ENCODE measurements at places on chromosomes 12 and 14.

DNA sequence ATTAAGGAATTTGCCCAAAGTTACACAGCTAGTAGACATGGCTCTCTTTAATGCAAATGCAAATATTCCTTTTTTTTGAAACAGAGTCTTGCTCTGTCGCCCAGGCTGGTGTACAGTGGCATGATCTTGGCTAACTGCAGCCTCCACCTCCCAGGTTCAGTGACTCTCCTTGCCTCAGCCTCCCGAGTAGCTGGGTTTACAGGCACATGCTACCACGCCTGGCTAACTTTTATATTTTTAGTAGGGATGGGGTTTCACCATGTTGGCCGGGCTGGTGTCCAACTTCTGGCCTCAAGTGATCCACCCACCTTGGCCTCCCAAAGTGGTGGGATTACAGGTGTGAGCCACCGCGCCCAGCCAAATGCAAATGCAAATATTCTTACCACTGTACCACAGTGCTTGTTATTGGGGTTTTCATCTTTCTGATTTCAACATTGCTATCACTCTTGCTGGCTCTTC, 24.5 kb upstream of the HIGD1C start:
- no peak for DNase-seq

- DNase-seq, result no peak
Observed at GRCh38 chr12:6072302-6072752, 52.1 kb downstream of the VWF start.

DNA sequence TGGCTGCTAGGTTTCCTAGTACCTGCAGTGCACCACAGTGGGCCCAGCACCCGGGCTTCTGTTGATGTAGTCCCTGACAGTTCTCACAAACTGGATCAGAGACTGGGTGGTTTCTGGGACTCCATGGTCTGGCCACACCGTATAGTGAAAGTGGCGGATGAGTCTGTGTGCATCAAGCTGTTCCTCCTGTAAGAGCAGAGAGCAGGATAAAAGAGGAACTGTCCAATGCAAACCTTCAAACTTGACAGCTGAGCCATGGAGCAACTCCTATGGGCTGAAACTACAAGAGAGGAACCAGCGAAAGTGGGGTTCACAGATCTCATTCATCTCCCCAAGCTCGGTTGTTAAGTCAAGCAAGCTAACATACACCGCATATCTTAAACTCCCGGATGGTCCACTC, 102.8 kb downstream of the PTPRB start:
- no peak for DNase-seq

DNA sequence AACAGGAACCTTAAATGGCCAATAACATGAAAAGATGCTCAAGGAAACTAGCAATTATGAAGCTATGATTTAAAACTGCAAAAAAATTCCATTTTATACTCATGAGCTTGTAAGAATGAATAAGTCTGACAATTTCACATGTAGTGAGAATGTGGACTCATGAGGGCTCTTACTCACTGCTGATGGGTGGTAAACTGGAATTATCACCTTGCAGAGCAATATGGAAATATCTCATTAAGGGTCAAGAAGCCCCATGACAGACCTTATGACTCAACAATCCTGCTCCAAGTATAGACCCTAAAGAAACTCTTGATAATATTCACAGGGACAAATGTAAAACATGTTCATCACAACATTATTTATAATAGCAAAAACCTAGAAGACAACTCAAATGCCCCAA, 23.5 kb upstream of the SMAGP start:
- no peak for DNase-seq

DNA sequence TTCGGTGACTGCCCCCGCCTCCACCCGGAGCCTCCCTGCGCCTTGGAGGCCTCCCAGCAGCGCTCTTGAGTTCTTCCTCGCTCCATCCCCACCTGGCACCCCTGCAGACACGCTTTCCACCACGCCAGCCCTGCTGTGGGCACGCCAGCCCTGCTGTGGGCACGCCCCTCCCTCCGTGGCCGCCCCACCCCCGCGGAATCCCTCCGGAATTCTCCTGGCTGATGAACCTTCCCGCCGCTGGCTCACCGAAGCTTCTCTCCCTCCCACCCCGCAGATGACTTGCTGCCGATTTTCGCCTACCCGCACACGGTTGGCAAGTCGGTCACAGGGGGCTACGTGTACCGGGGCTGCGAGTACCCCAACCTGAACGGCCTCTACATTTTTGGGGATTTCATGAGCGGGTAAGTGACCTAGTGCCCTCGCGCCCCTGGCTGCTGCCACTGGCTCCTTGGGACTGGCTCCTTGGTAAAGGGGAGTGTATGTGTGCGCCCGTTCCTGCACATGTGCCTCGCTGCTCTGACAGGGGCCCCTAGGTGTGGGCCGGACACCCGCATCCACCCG, 15.2 kb downstream of the HHIPL1 start:
- DNase-seq, result no peak

- DNase-seq, result no peak
Observed at GRCh38 chr14:23153851-23154796, 29.3 kb downstream of the SLC7A8 start.

- peak; percentile 57 for DNase-seq
Observed at GRCh38 chr12:51371295-51371953, 19.8 kb downstream of the GALNT6 start.

GRCh38 chr12:94429633-94430032, 30.0 kb downstream of the CEP83 start:
- DNase-seq, result no peak

DNA sequence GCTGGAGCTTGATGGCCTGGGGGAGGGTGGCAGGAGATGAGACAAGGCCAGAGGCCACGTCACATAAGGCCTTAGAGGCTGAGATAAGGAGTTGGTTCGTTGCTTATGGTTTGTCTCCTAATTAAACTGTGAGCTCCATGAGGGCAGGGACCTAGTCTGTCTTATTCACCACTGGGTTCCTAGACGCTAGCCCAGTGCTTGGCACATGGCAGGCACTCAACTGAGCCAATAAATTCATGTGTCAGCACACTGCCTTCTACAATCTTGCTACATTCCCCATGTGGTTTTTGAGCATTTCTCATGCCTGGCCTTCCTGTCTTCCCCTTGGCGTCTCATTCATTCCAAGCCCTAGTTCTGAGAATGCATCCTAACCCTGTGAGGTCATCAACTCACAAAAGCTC, 92.5 kb upstream of the MED13L start:
- DNase-seq, result no peak

DNA sequence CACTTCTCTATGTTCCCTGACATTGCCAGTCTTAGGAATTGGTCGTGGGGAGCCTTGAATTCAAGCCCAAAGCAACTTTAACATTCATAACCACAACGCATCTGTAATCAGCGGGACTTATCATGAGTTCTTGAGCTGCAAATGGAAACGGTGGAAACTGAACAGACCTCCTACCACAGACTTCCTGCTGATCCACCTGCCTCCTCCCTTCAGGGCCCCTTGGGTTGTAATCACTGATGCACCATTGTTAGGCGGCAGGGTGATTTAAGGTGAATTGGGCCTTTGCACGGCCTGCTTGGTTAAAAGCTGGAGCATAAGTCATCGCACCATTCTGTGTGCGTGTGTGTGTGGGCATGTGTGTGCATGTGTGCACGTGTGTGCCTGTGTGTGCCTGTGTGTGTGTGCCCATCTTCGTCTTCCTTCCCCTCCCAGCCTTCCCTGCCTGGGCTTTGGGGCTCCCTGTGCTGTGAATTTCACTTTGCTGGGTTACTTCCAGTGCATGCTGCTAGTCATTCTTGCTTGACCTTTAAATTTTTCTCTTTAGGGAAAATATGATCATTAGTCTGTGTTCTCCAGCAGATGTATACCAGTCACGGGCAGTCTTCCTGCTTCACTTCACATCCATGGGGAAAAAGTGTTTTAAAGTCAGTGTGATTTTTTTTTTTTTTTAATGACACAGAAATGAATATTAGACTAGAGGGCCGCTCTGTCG, 29.1 kb downstream of the CHST11 start:
- DNase-seq, result no peak

DNA sequence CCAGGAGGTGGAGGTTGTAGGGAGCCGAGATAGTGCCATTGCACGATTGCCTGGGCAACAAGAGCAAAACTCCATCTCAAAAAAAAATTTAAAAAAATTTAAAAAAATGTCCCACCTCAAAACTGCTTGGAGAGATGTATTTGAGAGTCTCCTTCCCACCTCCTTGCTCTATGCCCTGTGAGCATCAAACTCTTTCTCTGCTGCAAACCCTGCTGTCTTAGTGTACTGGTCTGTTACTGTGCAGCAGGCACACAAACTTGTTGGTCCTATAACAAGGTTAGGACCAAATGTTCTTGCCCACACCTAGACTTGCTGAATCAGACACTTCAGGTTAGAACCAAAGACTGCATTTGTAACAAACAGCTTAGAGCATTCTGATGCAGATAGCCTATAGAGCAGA, 153.5 kb upstream of the FUT8 start:
- no peak for DNase-seq

GRCh38 chr12:117072736-117073490, 26.3 kb downstream of the TESC start:
- DNase-seq, result no peak

DNA sequence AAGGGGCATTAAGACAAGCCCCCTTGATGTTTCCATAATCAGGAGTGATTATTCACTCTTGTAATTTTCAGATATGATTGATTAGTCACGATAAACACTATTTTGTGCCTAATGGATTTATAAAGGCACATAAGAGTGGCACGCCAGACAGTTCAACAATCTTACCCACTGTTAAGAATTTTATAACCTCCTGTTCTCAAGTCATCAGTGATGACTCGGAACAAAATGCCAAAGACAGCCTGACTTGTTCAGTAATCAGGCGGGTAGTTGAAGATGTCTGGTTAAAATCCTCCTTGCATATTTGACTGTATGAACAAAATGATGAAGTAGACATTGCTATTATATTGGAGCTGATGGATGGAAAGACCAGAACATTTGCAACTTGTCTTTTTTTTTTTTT, 212.1 kb upstream of the RMST start:
- no peak for DNase-seq

DNA sequence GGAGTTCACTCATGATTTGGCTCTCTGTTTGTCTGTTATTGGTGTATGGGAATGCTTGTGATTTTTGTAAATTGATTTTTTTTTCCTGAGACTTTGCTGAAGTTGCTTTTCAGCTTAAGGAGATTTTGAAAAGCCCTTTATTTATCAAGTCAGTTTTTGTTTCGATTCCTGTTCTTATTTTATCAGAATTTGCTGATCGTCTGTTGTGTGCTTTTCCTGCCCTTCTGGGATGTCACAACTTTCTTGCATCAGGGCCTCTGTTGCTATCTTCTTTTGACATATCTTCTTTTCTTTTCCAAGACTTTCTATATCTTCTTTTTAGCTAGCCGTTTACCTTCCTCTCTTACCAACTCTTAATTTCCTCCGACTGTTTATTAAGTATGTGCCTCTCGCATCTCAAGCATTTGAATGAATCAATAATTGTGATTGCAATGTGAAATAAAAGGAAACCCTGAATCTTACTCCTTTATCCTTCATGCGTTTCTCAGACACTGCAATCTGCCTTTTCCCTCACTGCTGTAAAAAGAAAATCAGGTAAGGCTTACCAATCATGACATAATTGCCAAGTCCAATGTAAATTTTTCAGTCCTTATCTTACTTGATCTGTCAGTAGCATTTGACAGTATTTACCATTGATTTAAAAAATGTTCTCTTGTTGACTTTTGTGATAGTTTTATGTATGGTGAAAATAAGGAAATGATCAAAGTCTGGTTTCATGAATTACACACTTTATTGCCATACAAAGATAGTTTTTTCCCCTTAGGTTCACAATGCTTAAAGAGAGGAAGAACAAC, 53.0 kb downstream of the ETNK1 start:
- DNase-seq, result no peak

DNA sequence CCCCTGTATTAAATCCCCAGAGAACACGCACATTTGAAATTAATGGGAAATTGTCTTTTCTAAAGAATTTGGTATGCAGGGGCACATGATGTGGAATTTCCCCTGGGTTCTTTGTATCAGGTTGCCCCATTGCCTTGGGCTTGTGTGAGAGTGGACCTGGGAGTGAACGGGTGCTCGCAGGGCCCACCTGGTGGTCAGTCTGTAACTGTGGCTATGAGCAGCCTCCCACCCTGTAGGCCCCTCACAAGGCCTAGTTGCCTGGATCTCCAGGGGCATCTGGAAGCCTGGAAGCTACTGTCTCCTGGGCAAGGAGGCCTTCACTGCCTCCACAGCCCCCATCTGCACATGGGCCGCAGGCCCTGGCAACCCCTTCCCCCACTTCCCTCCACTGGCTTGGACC, 96.7 kb downstream of the SLC25A47 start:
- DNase-seq, result no peak

DNA sequence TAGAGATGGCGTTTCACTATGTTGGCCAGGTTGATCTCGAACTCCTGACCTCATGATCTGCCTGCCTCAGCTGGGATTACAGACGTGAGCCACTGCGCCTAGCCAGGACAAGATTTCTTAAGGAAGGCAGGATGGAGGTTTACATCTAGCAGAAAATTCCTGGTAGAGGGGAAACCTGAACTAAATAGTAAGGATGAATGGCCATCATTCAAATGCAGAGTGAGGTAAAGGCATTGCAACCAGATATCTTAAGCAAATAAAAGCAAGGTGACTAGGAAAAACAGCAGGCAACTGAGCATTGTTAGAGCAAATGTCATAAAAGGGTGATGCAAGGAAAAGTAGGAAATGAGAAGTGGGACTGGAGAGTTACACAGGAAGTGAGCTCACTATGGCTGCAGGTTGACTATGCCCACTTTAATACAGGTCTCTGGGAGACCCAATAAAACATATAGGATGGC, 133.0 kb downstream of the SOX5 start:
- DNase-seq, result no peak

- DNase-seq, result no peak
Observed at GRCh38 chr14:86954623-86955022, 1038.4 kb downstream of the GALC start.

GRCh38 chr12:52910248-52910883, 5.5 kb upstream of the KRT8 start:
- DNase-seq, result no peak

DNA sequence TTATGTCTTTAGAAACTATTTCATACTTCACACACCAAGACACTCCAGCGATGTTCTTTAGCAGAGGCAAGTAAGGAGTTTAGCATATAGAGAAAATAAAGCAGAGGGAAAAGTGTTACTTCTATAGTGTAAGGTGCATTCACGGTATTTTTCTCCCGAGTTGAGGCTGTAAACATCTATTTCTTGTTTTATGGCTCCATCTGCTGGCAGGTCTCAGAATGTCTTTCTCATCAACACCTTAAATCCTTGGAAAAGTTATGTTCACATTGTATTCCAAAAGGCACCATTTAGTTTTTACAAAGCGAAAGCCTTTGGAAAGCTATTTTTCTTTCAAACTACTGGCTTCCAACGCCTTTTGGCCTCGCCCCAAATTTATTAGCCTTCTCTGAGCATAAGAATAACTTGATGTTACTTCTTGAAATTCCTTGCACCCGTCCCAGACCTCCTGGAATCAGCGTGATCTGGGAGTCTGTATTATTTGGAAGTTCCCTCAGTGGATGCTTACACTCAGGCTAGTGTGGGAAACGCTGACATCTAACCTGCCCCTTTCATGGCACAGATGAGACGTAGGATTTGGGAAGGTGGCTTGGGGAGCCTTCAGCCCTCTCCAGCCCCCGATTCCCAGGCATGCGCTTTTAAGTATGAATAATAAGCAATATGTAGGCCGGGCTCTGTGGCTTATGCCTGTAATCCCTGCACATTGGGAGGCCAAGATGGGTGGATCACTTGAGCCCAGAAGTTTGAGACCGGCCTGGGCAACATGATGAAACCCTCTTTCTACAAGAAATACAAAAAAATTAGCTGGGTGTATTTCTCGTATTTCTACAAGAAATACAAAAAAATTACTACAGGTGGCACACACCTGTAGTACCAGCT, 1.9 kb upstream of the PIWIL1 start:
- DNase-seq, result no peak

- DNase-seq, result no peak
Observed at GRCh38 chr14:93073910-93074769, 41.6 kb downstream of the ITPK1 start.

- no peak for DNase-seq
Observed at GRCh38 chr14:20632831-20633691, 8.4 kb downstream of the OR6S1 start.

Measured in GOT3 (cell line).